Osteocyte (in vitro differentiated cells): ENCODE measurements at places on chromosomes 5 and 9. TPM values are rescaled to one million over a fixed set of nuclear protein-coding genes. Genes with fewer than 3 reads are reported as not detected.

DNA sequence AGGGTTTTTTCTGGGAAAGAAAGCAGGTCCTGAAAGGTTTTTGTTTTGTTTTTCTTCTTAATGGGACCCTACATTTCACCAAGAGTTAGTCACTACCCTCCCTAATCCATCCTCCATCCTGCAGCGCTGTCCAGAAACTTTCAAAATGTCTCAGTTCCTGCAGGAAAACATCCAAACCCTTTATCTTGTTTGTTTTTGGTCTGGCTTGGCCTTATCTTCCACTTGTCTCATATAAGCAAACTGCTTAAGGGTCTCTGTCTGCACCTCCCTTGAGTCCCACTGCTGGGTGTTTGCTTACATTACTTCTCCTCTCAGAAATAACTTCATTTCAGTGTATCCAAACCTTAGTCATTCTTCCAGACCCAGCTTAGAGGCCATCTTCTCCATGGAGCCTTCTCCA, 11.0 kb upstream of the TRAF1 start:
- DNase-seq, result no peak

DNA sequence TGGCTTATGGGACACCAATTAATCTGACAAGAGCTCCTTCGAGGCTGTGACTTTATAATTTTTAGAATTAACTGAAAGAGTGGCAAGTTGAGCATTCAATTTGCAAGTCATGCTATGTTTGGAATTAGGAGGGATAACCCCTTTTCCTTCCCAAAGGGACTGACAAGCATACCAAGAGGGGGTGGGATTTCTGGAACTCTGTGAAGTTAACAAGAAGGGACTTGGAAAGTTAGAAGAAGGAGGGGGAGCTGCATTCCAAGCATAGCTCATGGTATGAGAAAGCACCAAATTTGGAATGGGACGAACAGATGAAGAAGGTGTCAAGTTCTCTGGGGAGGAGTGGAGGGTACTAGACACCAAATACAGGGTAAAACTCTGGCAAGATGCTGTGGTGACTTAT, 8.9 kb upstream of the PALM2AKAP2 start:
- no peak for DNase-seq

- DNase-seq, result no peak
Observed at GRCh38 chr5:120678279-120678678, 214.2 kb downstream of the PRR16 start.

DNA sequence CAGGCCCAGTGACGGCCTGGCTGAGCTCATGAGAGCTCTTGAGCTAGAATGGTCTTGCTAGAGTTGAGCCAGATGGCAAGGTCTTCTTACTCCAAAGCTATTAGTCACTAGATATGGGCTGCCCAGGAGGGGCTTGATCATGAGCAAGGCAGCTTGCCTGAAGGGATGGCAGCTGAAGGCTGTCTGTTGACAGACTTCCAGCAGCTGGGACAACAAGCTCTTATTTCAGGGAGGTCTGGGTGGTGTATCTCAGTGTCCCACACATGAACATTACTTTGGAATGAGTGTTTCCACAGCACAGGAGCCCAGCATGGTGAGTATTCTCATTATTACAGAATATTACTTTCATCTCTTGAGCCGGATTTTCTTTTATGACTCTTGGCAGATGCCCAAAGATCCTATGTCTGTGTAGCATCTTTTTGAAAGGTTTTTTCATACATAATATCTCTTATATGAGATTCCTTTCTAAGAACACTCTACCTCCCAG, 414.1 kb downstream of the ARHGEF28 start:
- DNase-seq, result no peak

GRCh38 chr5:56099346-56099745, 104.6 kb upstream of the IL6ST start:
- DNase-seq, result no peak

DNA sequence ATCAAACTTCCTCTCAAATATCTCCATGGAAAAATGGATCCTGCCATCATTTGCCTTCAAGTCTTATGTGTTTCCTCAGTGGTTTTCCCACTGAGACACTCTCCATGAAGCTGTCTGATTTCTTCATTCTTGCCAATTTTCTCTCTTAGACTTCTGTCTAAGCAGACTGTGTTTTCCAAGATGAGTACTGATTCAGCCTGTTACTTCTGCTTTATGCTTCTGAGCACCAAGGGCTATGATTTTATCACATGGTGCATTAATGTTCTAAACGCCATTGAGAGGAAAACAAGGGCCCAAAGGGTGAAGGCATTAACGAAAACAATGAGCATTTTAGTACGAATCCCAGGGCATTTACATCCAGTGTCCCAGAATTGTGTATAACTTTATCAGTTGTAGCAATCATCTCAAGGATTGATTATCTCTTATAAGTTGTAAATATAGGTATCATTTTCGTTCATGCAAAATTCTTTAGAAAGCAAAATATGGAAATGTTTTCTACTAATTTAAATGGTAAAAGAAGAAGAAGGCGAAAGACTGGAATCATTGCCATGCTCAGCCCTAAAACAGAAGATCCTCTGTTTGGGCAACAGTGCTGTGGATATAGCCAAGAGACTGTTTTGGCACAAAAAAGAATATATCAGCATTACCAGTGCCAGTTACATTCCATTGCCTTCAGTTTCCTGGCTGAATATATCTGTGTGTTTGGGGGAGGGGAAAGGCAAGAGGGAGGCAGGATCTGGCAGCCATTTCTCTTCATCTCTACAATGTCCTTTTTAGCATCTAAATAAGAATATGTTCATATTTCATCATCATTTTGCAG, 537.6 kb downstream of the ANXA1 start:
- DNase-seq, result no peak

Gene MYO10
- 87.8 and 89.5 TPM in 2 replicates for total RNA-seq

Gene ROR2
- 43.0 and 48.2 TPM in 2 replicates for total RNA-seq

DNA sequence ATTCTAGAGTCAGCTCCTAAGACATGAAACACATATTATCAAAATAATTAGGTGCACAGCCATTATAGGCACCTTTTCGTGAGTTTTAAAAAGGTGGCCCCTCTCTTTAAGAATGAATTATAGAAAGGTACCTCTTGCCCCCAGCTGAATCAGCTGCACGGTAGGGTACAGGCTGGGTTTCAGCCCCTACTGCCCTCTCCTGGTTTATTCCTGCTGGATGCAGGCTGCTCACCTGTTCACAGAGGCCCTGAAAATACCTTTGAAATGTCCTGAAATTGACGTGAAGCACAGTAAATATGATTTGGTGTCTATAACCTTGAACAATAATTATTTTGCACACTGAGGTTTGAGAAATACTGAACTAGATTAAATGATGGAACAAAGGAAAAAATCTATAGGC, 504.8 kb upstream of the SGCD start:
- DNase-seq, result no peak

DNA sequence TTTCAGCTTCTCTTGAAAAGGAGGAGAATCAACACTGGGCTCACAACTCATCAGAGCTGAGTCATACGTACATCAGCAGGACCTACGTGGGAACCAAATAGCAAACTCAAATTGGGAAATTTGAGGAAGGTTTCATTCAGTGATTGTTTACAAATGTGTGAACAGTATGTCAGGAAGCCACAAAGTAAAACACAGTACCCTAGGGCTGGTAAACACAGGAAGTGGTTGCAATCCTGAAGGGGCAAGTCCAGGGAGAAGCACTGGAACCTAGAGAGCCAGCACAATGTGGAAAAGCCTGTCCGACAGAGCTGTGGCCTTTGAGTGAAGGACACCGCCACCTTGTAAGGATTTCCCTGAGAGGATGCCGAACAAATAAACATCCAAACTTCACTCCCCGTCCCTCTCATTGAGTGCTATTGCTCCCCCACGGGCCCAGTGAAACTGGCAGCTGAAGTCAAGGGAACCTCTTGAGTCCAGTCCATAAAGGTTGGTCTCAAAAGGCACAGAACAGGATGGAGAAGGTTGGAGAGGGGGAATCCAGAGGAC, 26.7 kb upstream of the RICTOR start:
- DNase-seq, result no peak

Gene IQGAP2
- total RNA-seq, result 8.8 and 11.8 TPM in 2 replicates

GRCh38 chr5:1762121-1762882, 37.3 kb downstream of the MRPL36 start:
- peak; percentile 72 for DNase-seq

GRCh38 chr9:69965416-69966145, 78.1 kb upstream of the MAMDC2 start:
- no peak for DNase-seq

Gene CYFIP2
- 26.4 and 33.4 TPM in 2 replicates for total RNA-seq

DNA sequence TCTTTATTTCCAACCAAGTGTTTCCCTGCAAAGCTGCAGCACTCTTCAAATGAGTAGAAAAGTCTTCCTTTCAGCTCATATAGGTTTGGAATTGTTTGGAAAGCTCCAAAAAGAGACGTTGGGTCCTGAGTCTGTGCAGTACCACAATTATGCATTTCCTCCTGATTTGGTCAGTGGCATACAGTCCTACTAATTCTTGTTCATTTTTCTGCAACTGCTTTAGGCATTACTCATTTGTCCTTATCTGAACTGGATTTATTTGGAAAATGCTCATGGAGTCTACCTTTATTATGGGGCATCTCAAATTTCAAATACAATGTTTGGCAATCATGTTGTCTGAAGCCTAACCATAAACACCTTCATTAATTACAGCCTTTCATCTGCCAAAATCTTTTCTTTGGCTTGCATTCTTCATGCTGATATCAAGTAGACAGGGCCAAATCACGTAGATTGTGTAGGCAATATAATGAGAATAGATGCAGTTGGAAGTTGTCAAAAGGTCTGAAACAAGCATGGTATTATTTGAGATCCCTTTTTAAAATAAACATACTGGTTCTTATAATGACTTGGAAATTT, 232.8 kb downstream of the TLE1 start:
- no peak for DNase-seq

DNA sequence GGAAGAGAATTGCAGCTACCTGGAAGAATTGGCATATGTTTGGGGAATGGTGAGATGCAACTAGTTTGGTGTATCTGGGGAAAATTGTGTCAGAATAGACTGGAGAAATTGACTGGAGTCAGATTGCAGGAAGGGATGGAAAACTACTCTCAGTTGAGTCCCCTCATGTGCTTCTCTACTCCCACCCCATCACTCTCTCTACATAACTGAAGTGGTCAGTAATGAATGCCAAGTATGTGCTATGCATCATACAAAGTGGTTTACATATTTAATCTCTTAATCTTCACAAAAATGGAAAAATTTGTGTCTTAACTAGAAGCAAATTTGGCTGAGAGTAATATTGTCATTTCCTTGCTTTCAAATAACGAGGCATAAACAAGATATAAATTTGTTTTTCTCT, 146.4 kb upstream of the TNC start:
- DNase-seq, result no peak

- DNase-seq, result no peak
Observed at GRCh38 chr9:99128133-99128406, 23.2 kb downstream of the TGFBR1 start.

Gene AKNA
- total RNA-seq, result 36.0 and 37.0 TPM in 2 replicates

- no peak for DNase-seq
Observed at GRCh38 chr5:52784737-52785136, 3.0 kb upstream of the ITGA1 start.

Gene DDX41
- 68.7 and 83.1 TPM in 2 replicates for total RNA-seq

GRCh38 chr5:96001262-96001661, 39.6 kb upstream of the ELL2 start:
- no peak for DNase-seq

DNA sequence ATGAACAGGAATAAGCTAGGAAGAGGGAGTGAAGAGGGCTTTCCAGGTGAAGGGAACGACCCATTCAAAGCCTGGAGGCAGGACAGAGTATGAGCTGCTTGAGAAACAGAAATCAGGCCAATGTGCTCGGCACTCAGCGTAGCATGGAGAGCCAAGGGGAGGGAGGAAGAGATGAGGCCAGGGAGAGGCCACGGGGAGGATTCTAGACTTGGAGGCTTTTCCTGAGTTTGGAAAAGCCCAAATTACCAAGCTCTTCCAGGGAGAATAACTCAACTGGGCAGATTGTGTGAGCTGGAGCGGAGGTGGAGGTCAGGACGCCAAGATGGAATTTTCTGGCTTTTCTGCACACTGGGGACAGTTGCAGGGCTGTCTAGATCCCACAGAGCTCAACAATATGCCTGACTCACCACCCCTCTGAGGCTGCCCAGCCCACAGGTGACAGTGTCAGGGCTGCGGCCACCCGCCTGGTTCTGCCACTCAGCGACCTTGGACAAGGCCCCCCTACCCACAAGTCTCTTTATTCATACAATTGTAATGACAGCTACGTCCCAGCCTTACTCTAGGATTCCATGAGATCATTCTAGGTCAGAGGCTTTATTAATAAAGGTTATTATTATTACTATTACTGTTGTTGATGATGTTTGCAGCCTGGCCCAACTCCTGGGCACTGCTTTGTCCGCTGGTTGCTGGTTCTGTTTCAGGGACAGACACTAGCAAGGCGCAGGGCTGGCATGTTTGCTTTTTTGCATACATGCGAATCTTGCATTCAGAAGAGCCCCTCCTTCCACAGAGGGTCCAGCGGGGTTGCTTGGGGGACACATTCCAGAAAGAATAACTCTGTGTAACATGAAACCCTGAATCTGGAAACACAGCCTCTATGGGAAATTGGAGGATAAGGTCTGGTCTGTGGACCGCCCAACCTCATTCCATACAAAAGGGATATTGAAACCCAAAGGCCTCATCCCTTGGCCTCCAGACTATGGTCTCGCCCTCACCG, 9.4 kb upstream of the LMX1B start:
- DNase-seq, result no peak

DNA sequence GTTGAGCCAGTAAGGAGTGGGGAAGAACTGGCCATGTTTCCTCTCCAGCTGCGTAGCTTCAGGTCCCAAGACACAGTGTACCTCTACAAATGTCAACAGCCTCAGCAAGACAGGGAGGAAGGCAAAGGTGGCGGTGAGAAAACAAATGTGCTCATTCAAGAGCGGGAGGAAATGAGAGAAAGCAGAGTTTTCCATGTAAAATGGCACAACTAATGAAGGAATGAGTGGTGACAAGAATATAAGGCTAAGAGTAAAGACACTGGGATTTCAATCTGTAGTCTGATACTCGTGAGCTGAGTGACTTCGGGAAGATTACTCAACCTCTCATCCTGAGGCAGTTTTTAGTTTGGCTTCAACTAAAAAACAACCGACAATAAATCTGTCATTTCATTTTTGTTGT, 67.6 kb downstream of the DPYSL3 start:
- DNase-seq, result no peak

Gene GRIN3A
- total RNA-seq, result 0.30 and 0.52 TPM in 2 replicates

DNA sequence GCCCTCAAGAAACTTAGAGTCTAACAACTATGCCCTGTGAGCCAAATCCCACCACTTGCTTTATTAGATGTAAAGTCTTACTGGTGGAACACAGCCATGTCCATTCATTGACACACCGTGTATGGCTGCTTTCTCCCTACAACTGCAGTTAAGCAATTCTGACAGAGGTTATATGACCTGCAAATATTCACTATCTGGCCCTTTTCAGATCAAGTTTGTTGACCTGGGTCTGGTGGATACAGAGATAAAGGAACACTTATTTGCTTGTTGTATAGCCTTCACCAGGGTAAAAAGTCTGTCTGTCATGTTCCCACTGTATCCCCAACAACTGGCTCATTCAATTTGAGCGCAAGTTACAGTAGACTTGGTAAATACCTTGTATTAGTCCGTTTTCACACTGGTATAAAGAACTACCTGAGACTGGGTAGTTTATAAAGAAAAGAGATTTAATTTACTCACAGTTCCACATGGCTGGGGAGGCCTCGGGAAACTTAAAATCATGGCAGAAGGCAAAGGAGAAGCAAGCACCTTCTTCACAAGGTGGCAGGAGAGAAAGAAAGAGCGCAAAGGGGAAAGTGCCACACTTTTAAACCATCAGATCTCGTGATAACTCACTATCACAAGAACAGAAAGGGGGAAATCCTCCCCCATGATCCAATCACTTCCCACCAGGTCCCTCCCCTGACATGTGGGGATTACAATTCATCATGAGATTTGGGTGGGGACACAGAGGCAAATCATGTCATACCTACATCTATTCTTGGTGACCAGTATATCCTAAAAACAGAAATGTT, 27.9 kb downstream of the DEPDC1B start:
- DNase-seq, result no peak

Gene CA9
- total RNA-seq, result not detected in 2 replicates
